ENCODE measurements at places on chromosomes 3 and 15.

DNA sequence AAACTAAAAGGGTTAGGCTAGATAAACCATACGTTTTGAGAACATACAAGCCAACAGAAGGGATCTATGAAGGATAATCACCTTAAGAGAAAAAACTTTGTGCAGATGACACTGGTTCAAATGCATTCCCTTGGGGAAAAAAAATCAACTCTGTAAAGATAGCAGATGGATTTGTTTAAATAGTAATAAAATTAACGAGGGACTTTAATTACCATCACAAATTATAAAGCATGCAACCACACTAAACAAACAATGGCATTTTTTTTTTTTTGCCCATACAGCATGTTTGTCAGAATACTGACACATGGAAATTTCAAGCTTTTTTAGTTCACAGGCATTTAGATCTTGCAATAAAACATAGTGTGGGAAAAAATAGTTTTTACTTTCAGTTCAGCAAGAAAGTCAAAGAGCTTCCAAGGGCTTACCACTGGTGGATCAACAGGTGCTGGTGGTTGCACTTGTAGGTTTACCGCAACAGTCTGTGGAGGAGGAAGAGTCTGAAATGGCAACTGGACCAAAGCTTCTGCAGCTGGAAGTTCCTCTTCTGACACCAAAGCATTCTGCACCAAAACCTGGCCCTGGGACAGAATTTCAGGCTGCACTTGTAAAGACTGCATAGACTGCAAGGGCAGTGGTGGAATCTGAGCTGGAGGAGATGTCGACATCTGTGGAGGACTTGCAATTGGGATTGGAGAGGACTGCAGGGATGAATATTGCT is 53.1 kb downstream of the PHC3 start:
- DNase-seq: no peak

DNA sequence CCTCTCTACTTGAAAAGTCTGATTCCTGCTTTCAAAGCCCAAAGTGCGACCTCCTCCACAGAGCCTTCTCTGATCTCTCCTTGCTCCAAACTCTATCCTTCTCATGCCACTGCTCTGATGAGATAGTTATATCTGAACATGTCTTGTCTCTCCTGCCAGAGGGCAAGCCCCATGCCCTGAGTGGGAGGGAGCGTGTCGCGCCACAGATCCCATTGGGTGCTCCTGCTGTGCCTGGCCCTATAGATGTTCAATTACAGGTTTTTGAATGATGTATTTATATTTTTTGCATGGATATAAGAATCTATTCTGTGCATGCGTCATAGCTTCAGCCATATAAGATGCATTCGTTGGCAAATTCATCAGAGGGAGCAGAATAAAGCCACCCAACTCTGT is 20.4 kb downstream of the CORO2B start:
- no peak for DNase-seq

GRCh38 chr3:156762631-156763185 is 63.4 kb upstream of the LEKR1 start:
- no peak for DNase-seq

DNA sequence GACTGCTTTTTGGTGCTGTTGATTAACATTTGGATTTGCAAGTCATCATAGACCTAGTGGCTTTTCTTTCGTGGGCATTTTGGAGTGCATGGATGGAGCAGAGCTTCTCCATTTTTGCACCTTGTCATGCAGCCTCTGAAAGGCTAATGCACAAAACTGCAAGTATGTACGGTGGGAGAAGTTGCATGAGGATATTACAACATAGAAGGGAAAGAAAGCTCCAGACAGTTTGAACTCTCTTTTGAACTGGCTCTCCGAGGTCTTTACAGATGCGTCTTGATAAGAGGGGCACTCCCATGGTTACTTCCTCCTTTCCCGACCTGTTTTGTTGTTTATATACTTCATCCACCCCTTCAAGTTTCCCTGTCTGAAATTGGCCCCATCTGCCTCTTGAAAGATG is 147.1 kb upstream of the GBE1 start:
- DNase-seq: no peak

GRCh38 chr3:12522721-12523120 is 22.6 kb downstream of the MKRN2OS start:
- no peak for DNase-seq

- DNase-seq: no peak
Measured at GRCh38 chr15:77282333-77282732, 137.6 kb downstream of the PEAK1 start.

DNA sequence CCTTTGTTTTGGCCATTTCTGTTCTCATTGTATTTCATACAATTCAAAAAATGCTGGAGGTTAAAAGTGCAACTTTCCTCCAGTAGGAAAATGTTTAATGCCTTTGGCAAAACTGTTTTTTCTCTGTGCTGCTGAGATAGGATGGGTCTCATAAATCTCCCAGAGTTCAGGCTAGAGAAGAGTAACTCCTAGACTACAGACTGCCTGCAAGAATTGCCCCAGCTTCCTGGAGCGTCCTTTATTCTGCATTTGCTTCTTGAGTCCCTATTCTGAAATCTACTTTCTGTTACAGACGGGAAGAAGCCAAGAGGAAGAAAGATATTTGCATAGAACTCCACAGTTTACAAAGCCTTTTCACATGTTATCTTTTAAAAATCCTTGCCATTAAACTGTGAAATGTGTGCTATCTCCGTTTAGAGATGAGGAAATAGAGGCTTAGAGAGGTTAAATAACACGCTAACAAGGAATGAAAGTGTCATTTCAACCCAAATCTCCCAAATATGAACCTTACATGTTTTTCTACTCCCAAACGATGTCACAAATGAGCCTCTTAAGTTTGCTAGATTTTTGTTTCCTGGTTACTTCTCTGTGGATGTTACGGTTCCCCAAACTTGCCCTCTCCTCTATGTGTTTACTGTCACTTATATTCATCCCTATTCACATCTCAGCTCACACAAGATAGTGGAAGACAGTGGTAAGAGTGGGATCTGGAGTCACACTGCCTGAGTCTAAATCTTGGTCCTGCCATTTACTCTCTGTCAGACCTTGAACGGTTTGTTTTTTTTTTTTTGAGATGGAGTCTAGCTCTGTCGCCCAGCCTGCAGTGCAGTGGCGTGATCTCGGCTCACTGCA is 17.4 kb downstream of the NANOGP8 start:
- DNase-seq: no peak

DNA sequence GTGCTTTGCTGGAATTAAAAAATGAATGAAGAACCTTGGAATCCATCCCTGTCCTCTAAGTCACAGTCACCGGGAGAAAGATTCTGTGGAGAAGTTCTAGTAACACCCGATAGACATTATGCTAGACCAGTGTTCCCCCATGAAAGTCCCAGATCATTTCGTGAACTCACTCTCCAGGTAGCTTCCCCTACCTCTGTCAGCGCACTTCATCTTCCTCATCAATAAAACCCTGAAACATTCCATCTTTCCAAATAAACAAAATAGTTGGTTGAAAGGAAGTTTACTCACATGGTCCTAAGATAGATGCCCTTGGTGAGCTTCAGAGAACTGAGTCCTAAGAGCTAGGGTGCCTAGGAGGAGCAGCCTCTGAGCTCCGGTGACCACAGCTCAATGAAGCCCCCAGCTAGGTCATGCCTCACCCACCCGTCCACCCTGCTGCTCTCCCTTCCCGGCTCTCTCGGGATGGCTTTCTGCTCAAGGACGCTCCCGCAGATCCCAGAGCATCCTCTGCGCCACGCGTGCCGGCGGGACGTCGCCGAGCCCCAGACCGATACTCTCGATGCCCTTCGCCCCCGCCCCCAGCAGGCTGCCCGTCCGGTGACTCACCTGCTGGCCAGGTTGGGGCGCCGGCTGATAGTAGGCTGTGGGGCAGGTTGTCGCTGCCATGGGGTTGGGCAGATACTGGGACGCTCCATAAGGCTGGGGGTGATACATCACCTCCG is 776 bp downstream of the VGLL3 start:
- DNase-seq: no peak

DNA sequence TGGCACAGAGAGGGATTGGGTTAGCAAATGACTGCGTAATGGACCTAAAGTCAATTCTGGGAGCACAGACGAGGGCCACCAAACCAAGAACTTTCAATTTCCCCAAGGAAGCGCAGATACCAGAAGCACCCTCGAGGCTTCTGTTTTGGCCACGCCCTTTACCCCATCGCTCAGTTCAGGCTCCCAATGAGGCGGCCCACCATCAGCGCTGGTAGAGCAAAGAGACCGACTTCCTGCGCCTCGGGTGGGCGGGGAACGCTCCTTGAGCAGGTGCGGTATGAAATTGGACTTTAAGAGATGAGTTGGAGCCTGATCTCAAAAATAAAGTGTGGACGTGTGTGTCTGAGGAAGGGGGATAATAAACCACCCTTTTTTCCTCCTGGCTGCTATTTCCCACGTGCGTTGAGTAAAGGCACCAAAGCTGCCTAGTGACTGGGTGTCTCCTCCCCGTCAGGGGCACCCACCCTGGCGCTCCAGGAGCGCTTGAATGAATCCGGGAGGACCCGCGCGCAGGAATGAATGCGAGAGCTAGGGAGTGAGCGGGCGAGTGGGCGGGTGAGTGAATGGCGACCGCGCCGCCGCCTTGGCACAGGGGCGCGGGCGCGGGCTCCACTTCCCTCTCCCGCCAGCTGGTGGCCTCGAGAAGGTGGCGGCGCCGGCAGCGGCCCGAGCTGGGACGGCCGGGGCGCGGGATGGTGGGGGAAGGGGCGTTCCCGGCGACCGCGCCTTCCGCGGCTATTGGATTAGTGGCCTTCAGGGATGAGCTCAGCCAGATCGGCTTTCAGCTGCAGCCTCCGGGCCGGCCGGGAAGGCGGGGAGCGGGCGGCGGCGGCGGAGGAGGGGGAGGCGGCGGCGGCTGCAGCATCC is at the start of gene SPSB4:
TSS of gene SPSB4 (plus strand) at position 772 of the 867 bp plus-strand sequence. CDS start 14,758 bp downstream, outside the sequence.
- no peak for DNase-seq

GRCh38 chr15:31352911-31353811 is 26.5 kb downstream of the KLF13 start:
- no peak for DNase-seq

GRCh38 chr3:125166599-125167136 is 45.9 kb downstream of the SLC12A8 start:
- no peak for DNase-seq

DNA sequence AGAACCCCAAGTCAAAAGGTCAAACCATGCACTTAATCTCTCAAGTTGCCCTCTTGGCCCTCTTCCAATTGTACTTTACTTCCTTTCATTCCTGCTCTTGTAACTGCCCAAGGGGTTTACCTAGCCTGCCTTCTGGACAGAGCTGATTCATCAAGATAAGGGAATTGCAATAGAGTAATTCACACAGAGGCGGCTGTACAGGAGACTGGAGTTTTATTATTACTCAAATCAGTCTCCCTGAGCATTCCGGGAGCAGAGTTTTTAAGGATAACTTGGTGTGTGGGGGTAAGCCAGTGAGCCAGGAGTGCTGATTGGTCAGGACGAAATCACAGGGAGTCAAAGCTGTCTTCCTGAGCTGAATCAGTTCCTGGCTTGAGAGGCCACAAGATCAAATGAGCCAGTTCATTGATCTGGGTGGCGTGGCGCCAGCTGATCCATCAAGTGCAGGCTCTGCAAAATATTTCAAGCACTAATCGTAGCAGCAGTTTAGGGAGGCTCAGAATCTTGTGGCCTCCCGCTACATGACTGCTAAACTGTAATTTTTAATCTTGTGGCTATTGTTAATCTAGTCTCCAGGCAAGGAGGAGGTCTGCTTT is 590.0 kb downstream of the EPHA3 start:
- no peak for DNase-seq

DNA sequence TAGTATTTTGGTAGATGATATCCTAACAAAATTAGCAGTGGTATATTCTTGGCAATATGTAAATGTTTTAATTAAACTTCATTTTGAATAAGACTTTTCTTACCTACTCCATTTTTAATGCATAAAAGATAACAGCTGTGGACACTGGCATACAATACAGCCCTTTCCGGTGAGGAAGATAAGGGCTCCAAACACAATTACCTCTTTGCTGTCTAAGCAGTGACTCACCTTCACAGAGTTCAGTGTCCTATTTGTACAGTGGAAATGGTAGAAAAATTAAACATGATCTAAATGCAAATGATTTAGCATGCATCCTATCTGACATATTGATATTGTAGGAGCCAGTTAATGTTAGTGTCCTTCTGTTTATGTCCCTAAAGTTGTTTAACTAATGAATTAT is 969.4 kb downstream of the PLOD2 start:
- DNase-seq: no peak

- DNase-seq: no peak
Measured at GRCh38 chr15:70486012-70486411, 277.3 kb downstream of the UACA start.

DNA sequence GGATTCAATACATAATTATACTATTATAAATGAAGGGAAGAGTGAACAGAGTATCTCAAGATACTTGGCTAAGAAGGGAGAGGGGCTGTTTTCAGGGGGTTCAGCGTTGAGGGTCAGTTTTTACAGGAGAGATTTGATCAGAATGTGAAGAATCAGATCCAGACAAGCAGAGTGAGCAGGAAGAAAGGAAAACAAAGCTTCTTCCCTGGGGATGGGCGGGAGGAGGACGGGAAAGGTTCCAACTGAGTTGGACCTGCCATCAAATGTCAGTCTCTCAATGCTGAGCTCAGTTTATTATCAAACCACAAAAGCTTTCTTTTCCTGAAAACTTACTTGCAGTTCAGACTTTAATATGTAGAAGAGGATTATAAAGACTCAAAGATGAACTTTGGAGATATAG is 6.0 kb upstream of the MELTF start:
- DNase-seq: no peak

GRCh38 chr3:15860014-15860934 is 62.5 kb upstream of the ANKRD28 start:
- DNase-seq: no peak

- DNase-seq: no peak
Measured at GRCh38 chr3:142849148-142849547, 39.7 kb downstream of the PCOLCE2 start.

DNA sequence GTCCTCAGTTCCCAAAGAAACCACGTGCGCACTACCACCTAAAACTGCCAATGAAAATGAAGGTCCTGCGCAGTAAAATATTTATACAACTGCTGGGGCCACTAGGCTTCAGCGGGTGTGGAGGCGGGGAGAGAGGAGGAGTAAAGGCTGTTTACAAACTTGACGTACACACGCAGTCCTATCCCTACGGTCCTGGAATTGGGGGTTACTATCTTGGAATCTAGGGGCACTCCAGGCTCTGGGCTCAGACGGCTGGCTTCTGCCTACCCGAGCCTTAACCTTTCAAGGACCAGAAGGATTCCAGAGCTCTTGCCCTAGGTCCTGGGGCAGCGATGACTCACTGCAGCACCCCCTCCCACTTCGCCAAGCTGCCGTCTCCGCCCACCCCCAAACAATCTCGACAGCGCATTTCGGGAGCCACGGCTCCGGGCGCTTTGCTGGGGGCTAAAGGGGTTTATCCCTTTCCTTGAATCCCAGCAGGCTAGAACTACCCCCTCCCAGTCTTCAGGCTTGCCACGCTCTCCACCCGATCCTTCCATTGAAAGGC is 3.0 kb downstream of the ADAMTS9 start:
- DNase-seq: no peak
